ENCODE measurements at places on chromosomes 2 and 18. TPM values are rescaled to one million over a fixed set of nuclear protein-coding genes. Genes with fewer than 3 reads are reported as not detected.

DNA sequence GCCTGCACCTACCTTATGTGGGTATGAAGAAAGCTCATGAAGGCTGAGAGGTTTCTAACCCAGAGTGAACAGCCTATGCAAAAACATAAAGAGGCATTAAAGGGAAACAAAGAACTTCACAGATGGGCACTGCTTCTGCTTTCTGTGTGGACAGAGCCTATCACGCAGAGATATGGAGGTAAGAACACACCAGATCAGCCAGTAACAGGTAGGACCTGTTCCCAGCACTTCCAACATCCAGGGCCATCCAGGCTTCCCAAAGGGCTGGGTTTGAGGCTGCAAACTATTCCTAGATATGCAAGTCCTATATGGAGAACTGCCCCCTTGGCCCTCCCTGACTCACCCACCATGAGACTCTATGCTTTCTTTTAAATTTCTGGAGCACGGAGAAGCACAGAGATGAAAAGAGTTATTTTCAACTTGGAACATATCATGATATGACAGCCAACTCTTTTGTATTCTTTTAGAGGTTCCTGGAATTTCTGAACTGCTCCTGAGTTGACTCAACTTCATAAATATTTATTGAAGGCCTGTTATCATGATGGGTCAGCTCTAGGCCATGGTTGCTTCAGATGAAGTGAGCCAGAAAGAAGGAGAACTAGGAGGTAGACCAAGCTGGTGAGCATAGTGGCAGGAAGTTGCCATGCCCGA, 77.4 kb upstream of the PPP1CB start:
- peaks cover 3% of the 10 kb centered on the region for H3K36me3 ChIP-seq
- H3K27me3 ChIP-seq = no peaks in the 10 kb centered on the region

DNA sequence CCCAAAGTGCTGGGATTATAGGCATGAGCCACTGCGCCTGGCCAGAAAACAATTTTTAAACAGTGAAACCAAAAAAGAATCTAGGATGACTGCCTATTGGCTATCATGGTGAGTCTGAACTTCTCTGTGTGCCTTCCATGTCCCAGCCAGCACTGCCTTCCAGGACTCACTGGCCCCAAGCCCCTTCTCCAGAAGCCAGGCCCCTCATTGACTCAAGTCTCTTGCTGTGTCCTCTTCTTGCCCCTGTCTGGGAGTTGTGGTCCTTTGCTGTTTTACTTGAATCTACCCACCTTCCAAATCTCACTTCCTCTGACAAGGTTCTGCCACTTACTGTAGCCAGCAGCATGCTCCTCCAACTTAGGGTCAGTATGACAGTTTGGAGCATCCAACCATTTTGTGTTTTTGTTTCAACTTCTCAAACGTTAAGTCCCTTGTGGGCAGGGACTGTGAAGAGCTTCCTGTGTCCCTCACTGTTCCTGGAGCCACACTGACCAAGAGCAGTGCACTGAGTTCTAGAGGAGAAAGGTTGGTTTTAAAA, 41.7 kb downstream of the ST3GAL5 start:
- peaks cover 17% of the 10 kb centered on the region for H3K4me1 ChIP-seq
- DNase-seq = no peak
- H3K27ac ChIP-seq = no peak overlapping the region
- no peaks in the 10 kb centered on the region for H3K27me3 ChIP-seq
- no peak overlapping the region for H3K4me3 ChIP-seq

DNA sequence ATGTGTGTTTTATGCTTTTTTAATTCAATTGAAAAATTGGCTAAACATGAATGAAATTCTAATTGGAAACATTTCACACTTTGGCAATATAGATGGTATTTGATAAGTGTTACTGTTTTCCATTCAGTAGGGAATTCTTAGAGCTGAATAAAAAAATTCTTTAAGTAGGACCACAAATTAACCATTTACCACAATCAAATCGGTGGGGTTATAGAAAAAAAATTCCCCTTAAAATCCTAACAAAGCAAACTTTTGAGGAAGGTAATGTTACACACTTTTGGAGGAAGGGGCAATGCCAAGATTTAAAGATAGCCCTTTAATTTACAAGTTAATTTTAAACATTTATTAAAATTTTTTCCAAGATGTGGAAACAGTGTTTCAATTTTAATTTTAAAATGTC, 279.0 kb upstream of the FIGN start:
- no peaks in the 10 kb centered on the region for H3K27me3 ChIP-seq
- H3K4me1 ChIP-seq = no peaks in the 10 kb centered on the region
- no peak overlapping the region for H3K4me3 ChIP-seq
- H3K36me3 ChIP-seq = no peaks in the 10 kb centered on the region
- no peak for DNase-seq
- H3K27ac ChIP-seq = no peak overlapping the region

GRCh38 chr2:136920652-136921333, 155.4 kb downstream of the THSD7B start:
- no peaks in the 10 kb centered on the region for H3K36me3 ChIP-seq
- H3K4me1 ChIP-seq = no peaks in the 10 kb centered on the region
- H3K4me3 ChIP-seq = no peak overlapping the region
- no peak for DNase-seq
- H3K27me3 ChIP-seq = no peaks in the 10 kb centered on the region

GRCh38 chr2:149307014-149307413, 23.4 kb upstream of the LYPD6 start:
- DNase-seq = no peak
- peaks cover 11% of the 10 kb centered on the region for H3K27me3 ChIP-seq
- H3K36me3 ChIP-seq = no peaks in the 10 kb centered on the region
- no peaks in the 10 kb centered on the region for H3K4me1 ChIP-seq
- H3K27ac ChIP-seq = no peak overlapping the region

The PCARE gene
- not detected for total RNA-seq

The ARMC9 gene
- 1.4 TPM for total RNA-seq

DNA sequence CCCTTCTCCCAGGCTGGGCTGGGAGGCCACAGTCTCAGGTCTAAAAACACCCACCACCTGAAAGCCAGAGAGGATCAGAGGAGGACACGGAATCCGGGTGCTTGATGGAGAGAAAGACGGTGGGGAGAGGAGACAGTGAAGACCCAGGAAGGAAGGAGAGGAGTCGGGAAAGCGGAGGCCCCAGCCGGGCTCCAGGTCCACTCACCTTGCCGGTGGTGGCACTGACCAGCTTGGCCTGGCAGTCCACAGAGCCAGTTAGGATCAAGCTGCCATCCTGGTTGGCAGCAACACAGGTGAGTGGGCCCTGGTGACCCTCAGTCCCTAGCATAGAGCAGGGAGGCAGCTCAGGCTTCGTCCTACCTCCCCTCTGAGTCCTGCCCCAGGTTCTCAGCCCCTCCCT, 4.3 kb downstream of the AAMP start:
- H3K27ac ChIP-seq = no peak overlapping the region
- no peaks in the 10 kb centered on the region for H3K36me3 ChIP-seq
- H3K27me3 ChIP-seq = no peaks in the 10 kb centered on the region
- peaks cover 26% of the 10 kb centered on the region for H3K4me1 ChIP-seq
- no peak for DNase-seq

GRCh38 chr18:10202845-10203321, 251.6 kb upstream of the APCDD1 start:
- no peak for DNase-seq
- no peaks in the 10 kb centered on the region for H3K36me3 ChIP-seq
- no peaks in the 10 kb centered on the region for H3K4me1 ChIP-seq

Measured in activated T-cell treated with anti-CD3 and anti-CD28 coated beads, Interleukin-2, amount 50 U/mL, for 72 hours (primary cell).